HCEC 1CT (cell line): ENCODE measurements at places on chromosomes 16 and 17.

DNA sequence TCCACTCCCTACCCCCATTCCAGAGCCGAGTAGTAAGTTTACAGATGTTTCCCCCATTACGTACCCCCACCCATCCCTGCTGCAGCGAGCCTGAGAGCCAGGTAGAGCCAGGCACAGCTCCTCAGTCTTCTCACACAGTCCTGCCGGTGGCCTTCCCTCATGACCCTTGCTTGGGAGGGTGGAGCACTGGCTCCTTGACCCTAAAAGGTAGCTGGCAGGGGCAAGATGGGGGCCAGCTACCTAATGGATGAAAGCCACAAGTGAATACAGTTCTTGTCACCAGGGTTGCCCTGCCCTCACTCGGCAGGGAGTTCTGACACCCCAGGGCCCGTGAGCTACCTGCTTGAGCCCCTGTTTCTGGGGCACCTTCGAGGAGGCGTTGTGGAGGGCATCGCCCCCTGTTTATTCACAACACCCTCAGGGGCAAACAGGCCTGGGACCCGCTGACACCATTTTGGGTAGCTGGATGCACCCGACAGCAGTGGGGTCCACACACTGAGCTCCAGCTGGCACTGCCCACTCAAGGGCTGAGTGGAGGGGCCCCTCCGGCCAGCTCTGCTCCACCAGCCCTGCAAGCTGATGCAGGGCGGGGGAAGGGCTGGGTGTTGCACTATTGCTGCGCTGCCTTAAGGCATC is 22.2 kb downstream of the ADAM11 start:
- DNase-seq = no peak

- peak; percentile 13 for DNase-seq
Observed at GRCh38 chr17:75036643-75037268, 10.0 kb downstream of the ATP5PD start.

GRCh38 chr16:830107-830870 is 29.8 kb upstream of the GNG13 start:
- no peak for DNase-seq

DNA sequence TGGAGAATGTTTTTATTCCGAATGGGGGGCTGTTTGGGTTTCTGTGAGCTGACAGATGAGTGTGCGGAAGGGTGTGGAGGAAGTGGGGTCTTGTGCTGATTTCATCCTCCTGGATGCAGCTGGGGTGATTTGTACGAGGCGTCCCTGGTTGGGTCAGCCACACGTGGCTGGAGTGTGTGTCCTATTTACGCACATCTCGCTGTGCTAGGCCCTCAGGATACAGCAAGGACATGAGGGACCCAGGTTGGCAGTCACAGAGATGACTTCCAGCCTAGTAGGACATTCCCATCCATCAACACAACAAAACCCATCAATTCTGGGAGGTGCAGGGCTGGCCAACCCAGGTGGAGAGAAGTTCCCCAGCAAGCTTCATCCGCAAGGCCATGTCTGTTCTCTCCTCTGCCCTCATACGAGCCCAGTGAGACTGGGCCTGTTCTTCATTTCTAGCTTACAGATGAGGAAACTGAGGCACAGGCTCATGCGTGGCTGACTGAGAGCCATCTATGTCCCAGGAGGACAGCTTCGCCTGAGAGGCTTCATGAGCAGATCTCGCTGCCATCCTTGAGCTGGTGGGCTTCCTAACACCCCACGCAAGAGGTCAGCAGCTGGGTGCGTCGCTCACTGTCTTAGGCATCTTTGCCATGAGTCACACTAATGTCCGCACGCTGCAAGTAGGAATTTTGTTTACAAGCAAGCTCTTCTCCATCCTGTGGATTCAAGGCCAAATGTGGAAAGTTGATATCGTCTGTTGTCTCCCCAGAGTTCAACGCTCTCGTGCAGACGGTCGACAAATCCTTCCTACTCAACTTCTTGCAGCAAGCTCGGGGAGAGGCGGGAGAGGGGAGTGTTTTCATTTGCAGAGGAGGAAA is 24.4 kb downstream of the IRF8 start:
- peak; percentile 8 for DNase-seq

DNA sequence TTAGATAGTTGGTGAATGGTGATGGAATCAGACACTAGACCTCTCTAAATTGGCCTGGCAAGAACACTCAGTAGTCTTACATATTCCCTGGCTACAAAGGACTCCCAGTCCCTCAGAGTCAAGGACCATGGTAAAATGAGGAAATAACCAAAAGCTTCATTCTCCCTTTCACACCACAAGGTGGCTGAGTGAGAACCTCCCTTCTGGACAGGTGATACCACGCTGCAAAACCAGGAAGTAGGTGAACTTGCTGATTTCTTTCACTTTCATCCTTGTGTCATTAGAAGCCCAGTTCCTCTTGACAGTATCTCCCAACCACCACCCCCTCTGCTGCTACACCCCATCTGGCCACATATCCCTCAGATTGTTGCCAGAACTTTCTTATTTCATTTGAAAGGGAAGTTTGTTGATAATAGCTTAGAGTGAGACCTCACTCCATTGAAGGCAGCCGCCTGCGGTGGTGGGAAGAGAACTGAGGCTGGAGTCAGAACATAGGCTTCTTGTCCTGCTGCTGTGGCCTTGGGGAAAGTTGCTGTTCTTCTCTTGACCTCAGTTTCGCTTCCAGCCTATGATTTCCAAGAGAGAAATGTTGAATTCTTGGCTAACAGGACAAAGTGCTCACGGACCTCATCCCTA is 290.6 kb upstream of the CCL2 start:
- DNase-seq = no peak

DNA sequence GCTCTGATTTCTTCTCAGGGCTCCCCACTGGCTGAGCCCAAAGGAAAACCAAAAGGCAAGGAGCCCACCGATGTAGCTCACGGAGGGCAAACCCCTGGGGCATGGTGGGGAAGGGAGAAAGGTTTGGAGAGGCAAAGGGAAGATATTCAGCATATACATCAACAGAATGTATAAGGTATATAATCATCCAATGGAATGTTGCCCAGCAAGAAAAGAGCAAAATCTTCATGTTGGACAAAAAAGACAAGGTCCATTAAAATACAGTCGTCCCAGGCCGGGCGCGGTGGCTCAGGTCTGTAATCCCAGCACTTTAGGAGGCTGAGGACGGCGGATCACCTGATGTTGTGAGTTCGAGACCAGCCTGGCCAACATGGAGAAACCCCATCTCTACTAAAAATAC is 1.6 kb downstream of the CPPED1 start:
- no peak for DNase-seq

DNA sequence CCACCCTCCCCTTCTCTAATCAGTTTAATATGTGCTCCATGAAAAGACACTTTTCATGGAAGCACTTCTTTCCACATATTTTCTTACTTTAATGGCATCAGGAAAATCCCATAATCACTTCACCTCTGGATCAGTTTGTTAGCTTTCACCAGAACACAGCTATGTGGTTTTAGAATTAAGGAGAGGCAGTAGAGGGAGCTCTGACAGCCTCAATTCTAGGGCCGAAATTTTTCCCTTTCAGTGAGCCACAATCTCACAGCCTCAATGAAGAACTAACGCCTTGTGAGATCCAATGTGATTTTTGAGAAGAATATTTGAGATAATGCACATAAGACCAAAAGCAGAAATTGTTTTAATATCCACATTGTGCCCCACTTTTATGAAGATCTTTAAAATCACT is 1494.0 kb upstream of the CDH8 start:
- no peak for DNase-seq

- no peak for DNase-seq
Observed at GRCh38 chr17:704111-704864, 10.4 kb downstream of the VPS53 start.
